ENCODE measurements at places on chromosomes 7 and 10.

GRCh38 chr10:58725901-58726300 lies 213.2 kb downstream of the BICC1 start:
- no peaks in the 10 kb centered on the region for H3K4me1 ChIP-seq
- H3K4me3 ChIP-seq, result no peak overlapping the region
- no peak overlapping the region for H3K27ac ChIP-seq

DNA sequence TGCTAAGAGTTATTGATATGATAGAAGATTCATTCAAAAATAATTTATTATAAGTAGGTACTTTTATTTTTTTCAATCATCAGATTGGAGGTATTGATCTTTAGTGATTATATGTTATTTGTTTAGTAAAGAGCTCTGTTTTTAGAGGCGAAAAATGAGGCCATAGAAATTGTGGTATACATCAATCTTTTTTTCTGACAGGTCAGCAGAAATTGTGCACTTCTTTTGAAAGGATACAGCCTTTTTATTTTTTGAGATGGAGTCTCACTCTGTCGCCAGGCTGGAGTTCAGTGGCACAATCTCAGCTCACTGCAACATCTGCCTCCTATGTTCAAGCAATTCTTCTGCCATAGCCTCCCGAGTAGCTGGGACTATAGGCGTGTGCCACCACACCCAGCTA lies 292.1 kb downstream of the BAMBI start:
- no peaks in the 10 kb centered on the region for H3K4me1 ChIP-seq
- DNase-seq, result no peak
- H3K4me3 ChIP-seq, result no peak overlapping the region
- H3K27me3 ChIP-seq, result no peaks in the 10 kb centered on the region
- H3K27ac ChIP-seq, result no peak overlapping the region

DNA sequence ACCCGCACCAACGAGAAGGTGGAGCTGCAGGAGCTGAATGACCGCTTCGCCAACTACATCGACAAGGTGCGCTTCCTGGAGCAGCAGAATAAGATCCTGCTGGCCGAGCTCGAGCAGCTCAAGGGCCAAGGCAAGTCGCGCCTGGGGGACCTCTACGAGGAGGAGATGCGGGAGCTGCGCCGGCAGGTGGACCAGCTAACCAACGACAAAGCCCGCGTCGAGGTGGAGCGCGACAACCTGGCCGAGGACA lies 1.6 kb downstream of the VIM start:
- H3K4me3 ChIP-seq, result peak overlapping the region; percentile 83
- no peaks in the 10 kb centered on the region for H3K36me3 ChIP-seq
- H3K27me3 ChIP-seq, result no peaks in the 10 kb centered on the region
- no peak for DNase-seq
- H3K4me1 ChIP-seq, result peaks cover 70% of the 10 kb centered on the region

DNA sequence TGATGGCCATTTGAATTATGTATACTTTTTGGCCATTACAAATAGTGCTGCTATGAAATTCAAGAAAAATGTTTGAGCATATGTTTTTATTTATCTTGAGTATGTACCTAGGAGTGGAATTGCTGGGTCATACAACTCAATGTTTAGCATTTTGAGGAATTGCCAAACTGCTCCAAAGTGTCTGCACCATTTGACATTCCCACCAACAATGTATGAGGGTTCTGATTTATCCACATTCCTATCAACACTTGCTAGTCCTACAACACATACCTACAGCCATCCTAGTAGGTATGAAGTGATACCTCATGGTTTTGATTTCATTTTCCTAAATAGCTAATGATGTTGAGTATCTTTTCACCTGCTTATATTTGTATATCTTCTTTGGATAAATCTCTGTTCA lies 165.5 kb downstream of the NOC3L start:
- no peak overlapping the region for H3K27ac ChIP-seq
- DNase-seq, result no peak
- H3K4me1 ChIP-seq, result no peaks in the 10 kb centered on the region
- no peak overlapping the region for H3K4me3 ChIP-seq
- no peaks in the 10 kb centered on the region for H3K27me3 ChIP-seq

DNA sequence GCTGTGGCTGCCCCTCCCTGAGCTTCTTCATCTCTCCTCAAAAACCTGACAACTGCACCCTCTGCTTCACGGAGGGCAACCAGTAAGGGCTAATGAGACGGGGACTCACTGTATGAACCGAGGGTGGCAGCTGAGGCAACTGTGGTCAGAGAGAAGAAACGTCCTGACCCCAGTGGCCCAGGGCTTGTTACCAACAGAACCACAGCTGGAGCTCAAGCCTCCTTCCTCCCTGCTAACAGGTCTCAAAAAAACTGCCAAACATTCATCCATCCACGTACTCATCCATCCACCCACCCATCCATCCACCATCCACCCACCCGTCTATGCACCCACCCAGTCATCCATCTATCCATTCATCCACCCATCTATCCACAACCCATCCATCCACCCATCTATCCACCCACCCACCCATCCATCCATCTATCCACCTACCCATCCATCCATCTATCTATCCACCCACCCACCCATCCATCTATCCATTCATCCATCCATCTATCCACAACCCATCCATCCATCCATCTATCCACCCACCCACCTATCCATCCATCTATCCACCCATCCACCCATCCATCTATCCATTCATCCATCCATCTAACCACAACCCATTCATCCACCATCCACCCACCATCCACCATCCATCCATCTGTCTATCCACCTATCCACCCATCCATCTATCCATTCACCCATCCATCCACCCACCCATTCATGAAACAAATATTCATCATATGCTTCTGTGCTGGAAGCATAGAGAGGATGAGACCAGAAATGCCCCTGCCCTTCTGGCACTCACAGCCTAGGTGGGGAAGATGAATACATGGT lies 111.7 kb downstream of the PDGFA start:
- no peak overlapping the region for H3K4me3 ChIP-seq
- H3K27ac ChIP-seq, result no peak overlapping the region
- H3K4me1 ChIP-seq, result no peaks in the 10 kb centered on the region
- no peak for DNase-seq
- no peaks in the 10 kb centered on the region for H3K27me3 ChIP-seq

DNA sequence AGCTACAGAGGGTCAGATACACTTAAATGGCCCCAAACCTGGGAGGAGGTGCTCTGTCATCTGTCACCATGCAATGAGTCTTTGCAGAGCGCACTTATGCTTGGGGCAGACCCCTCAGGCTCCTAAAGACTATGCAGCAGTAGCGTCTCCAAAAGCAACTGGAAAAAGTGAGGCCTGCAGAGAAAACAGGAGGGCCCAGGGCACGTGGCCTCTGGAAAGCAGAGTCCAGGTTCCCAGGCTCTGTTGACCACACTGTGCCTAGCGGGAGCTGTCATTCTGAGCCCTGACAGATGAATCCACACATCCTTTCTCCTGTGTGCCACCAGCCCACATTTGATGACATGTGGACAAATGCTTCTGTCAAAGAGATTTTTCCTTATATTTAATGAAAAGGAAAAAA lies 66.4 kb downstream of the MINDY4 start:
- no peak overlapping the region for H3K4me3 ChIP-seq
- peaks cover 11% of the 10 kb centered on the region for H3K36me3 ChIP-seq
- no peaks in the 10 kb centered on the region for H3K27me3 ChIP-seq
- DNase-seq, result no peak

DNA sequence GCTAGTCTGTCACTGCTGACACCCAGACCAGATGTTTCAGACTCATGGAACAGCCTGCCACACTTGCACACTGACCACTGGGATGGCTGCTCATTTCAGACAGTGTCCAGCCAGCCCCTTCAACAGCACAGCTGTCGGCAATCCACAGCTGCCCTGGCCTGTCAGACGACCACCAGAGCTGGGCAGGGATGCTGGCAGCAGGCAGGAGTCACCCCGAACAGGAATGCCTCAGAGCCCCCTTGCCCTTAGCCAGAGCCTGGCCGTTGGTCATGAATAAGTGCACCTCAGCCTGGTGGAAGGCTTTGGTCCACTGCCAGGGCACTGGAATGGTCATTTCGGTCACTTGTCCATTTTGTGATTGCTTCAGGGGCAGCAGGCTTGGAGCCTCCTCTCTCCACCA lies 149.6 kb upstream of the TCERG1L start:
- no peak for DNase-seq
- no peaks in the 10 kb centered on the region for H3K36me3 ChIP-seq
- no peak overlapping the region for H3K27ac ChIP-seq
- H3K27me3 ChIP-seq, result no peaks in the 10 kb centered on the region
- H3K4me1 ChIP-seq, result no peaks in the 10 kb centered on the region
- H3K4me3 ChIP-seq, result no peak overlapping the region

DNA sequence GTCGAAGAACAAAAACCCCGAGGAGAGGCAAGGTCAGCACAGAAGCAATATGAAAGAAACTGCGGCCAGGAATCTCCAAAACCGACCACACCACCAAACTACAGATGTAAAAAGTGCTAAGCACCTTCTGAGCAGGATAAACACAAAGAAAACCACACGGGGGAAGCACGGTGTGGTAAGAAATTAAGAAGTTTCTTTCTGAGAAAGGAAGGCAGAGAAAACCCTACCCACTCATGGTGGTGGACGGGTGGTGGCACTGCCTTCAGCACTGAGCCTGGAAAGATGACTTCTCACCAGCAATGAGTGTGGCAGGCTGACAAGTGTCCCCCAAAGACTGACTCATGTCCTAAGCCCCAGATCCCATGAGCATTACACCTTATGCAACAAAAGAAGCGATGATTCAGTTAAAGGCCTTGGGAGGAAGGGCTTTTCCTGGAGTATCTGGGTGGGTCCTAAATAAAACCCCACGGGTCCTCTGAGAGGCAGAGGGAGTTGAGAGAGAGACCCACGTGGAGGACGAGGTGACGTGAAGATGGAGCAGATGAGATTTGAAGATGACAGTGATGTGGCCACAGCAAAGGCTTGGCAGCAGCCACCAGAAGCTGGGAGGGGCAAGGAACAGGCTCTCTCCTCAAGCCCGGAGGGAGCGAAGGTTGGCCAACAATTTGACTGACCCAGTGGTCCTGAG lies 124.9 kb downstream of the DLG5 start:
- no peak overlapping the region for H3K27ac ChIP-seq
- DNase-seq, result no peak
- no peaks in the 10 kb centered on the region for H3K27me3 ChIP-seq

GRCh38 chr10:79354615-79355014 lies 7.3 kb downstream of the PPIF start:
- no peak overlapping the region for H3K4me3 ChIP-seq
- no peak for DNase-seq
- H3K27ac ChIP-seq, result no peak overlapping the region
- H3K27me3 ChIP-seq, result no peaks in the 10 kb centered on the region
- H3K36me3 ChIP-seq, result peaks cover 64% of the 10 kb centered on the region
- peaks cover 67% of the 10 kb centered on the region for H3K4me1 ChIP-seq

DNA sequence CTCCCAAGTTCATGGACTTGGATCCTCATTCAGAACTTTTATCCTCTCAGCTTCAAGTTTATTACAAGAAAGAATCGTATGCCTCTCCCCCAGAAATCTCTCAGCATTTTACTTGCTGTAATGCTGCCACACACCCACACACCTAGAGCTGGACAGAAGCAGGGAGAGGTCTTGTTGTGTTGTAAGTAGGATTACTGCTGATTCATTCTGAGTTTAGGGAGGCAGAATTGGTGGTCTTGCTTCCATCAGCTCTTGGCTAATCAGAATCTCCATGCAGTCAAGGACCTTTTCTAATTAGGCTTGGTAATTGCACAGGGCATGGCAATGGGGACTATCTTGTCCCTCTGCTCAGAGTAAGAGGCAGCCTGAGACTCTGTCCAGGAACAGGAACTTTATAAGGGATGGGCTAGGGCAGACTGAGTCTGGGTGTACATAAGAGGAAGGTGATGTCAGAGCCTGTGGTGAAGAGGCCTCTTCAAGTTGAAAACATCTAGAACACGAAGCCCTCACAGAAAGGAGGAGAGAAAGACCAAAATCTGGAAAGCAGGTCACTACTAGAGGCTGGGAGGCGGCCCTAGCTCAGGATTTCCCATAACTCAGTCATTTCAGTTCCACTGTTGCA lies 7.0 kb upstream of the PTPRE start:
- H3K27me3 ChIP-seq, result no peaks in the 10 kb centered on the region
- H3K4me3 ChIP-seq, result no peak overlapping the region
- no peaks in the 10 kb centered on the region for H3K4me1 ChIP-seq
- no peak for DNase-seq
- no peak overlapping the region for H3K27ac ChIP-seq

DNA sequence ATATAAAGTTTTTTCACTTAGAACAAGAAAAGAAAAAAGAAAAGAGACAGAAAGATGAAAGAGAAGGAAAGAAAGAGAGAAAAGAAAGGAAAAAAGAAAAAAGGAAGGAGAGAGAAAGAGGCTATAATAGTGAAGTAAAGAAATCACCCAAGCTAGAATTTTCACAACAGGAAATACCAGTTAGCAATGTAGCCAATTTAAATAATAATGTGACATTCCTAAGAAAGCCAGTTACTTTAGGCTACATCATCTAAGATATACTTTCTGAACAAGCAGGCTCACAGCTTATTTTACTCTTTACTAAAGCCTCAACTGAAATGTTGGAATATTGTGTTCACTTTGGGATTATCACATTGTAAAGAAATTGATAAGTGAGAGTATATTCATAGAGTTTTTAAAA lies 53.6 kb downstream of the GPR37 start:
- H3K27ac ChIP-seq, result no peak overlapping the region
- DNase-seq, result no peak
- no peak overlapping the region for H3K4me3 ChIP-seq
- H3K36me3 ChIP-seq, result no peaks in the 10 kb centered on the region

DNA sequence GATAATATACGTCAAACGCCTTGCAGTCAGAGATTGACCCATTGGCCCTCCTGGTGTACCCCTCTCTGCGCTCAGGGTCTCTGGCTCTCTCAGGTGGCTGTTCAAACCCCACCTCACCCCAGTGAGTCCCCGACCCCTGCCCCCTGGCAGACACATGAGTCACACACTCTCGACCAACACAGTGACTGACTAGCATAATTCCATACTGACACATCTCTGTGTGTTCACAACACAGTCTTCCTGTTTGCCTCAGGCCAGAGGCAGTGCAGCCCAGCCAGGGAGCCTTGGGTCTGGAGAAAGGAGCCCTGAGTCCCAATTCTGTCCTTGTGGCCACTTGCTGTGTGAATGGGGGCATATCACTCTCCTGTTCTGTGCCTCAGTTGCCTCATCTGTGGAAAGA lies 40.1 kb downstream of the PALD1 start:
- no peaks in the 10 kb centered on the region for H3K27me3 ChIP-seq
- H3K27ac ChIP-seq, result no peak overlapping the region
- DNase-seq, result no peak

DNA sequence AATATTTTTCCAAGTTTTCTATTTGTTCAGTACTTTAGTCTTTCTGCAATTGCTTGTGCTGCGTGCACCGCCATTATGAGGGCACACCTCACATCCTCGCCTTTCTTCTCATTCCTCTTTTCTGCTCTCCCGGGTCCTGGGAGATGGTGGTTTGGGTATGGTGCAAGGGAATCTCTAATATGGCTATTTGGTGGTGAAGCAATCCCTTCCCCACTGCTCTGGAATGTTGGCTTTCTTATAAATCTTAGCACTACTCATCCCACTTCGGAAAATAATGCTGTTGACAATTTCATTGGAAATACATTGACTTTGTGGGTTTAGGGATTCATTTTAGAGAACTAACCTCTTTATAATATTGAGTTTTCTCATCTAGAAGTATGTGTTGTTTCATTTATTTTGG lies 1.9 kb upstream of the GCK start:
- no peaks in the 10 kb centered on the region for H3K36me3 ChIP-seq
- H3K27ac ChIP-seq, result no peak overlapping the region
- H3K27me3 ChIP-seq, result peaks cover 27% of the 10 kb centered on the region

GRCh38 chr10:102479651-102480050 lies 22.9 kb downstream of the ACTR1A start:
- peaks cover 16% of the 10 kb centered on the region for H3K4me1 ChIP-seq
- H3K27ac ChIP-seq, result peak overlapping the region; percentile 23
- no peaks in the 10 kb centered on the region for H3K27me3 ChIP-seq
- H3K4me3 ChIP-seq, result no peak overlapping the region
- DNase-seq, result no peak
- H3K36me3 ChIP-seq, result peaks cover 82% of the 10 kb centered on the region
